ENCODE measurements at places on chromosomes 7 and 10.
A peak's percentile ranks its signal among the peaks of the same experiment; 100 is the strongest.

- DNase-seq = peak; percentile 82
Observed at GRCh38 chr10:71302874-71303568, 16.0 kb upstream of the SLC29A3 start.

- DNase-seq = peak; percentile 47
Observed at GRCh38 chr10:92702301-92702916, 12.7 kb downstream of the HHEX start.

- DNase-seq = no peak
Observed at GRCh38 chr7:14389595-14389994, 400.1 kb upstream of the ETV1 start.

DNA sequence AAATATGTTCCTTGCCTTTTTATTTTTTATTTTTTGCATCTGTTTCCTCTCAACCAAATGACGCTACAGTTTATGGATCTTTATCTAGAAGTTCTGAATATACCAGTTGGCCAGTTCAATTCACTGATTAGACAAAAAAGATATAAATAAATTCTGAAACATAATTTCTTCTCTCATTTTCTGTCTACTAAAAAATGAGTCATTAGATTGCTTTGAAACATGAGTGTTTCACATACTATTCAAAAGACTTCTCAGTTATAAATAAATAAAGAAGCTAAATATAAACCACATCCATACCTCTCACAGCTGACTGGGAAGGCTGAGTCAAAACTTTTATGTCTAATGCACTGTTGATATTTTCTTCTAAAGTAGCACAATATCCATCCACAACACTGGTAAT lies 97.6 kb upstream of the GPR22 start:
- no peak for DNase-seq

- DNase-seq = no peak
Observed at GRCh38 chr10:88440541-88440940, 142.6 kb downstream of the RNLS start.

- peak; percentile 70 for DNase-seq
Observed at GRCh38 chr10:80596391-80597257, 58.9 kb downstream of the SH2D4B start.

GRCh38 chr7:131109759-131110296 lies 217.8 kb upstream of the MKLN1 start:
- DNase-seq = peak; percentile 97

DNA sequence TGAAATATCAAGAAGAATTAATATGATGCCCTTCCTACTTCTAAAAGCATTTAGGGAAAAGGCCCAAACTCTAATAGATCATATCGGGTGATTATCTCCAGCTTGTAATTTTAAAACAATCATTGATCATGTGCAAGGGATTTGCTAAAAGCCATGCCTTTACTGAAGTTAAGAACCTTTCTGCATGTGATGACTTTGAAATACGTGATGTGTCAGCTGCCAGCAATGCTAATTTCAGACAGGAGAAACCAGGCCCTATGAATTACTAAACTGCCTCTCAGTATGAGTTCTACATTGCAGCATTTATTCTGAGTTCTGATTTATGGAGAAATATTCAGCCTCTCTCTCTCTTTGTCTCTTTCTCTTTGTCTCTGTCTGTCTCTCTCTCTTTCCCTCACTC lies 203.6 kb upstream of the AKR1E2 start:
- DNase-seq = no peak

DNA sequence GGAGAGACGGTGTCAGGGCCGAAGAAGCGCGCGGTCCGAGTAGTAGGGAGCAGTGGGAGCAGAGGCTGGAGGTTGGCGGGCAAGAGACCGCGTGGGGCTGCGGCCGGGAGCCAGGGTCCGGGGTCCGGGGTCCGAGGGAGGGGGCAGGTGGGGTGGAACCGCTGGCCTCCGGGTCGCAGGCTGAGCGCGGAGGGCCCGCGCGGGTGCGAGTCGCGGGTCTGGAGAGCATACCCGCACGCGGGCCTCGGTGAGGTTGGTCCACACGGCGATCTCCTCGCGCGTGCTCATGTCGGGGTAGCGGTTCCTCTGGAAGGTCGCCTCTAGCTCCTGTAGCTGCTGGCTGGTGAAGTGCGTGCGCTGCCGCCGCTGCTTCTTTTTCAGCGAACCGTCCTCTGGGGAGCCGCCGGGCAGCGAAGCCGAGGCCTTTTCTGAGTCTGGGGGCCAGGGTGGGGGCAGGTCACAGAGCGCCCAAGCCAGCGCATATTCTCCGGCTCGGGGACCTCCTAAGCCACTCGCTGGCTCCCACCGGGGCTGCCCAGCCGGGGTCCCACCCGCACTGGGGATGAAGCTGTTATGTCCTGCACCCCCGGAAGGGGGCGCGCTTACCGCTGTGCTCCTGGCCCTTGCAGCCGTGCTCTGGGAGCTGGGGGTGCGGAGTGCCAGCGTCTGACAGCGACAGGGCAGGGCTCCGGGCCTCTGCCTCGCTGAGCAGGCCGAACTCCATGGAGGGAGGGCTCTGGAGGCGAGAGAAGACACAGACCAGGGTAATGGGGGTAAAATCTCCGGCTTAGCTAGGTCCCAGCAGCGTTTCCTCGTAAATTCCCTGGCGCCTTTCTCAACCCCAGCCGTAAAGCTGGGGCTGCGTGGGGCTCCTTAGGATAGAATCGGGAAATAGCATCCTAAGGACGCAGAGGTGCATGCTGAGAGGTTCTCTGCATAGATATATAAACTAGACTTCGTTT lies 5.5 kb downstream of the ELOVL3 start:
- peak; percentile 70 for DNase-seq

DNA sequence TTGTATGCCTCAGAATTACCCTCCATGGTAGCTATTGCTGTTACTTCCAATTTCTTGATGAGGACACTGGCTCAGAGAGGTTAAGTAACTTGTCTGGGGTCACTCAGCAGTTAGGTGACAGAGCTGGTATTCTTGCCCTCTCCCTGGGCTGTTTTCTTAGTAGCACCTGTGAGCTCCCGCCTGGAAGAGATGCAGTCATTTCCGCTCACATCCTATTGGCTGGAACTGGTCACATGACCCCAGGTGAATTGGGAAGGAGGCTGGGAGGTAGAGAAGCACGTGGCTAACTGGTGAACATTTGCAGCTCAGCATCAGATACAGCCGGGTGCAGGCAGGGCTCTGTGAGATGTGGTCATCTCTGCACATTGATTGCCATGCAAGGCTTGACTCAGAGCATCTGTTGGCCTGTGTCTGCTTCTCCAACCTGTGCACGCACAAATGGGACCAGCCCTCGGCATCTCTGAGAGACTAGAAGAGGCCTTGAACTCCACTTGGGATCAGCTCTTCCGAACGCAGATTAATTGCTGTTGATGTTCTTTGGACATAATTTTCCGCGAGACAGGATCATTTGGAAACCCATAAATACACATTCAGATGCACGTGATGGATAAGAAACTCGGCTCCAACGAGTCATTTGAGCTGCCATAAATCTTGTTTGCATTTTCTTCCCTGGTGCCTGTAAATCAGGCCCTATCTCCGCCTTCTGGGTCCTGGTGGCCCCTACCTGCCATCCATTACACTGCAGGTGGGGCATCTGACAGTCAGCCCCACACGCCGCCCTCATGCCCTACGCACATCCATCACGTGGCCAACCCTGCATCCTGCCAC lies 42.8 kb downstream of the MYL10 start:
- no peak for DNase-seq

DNA sequence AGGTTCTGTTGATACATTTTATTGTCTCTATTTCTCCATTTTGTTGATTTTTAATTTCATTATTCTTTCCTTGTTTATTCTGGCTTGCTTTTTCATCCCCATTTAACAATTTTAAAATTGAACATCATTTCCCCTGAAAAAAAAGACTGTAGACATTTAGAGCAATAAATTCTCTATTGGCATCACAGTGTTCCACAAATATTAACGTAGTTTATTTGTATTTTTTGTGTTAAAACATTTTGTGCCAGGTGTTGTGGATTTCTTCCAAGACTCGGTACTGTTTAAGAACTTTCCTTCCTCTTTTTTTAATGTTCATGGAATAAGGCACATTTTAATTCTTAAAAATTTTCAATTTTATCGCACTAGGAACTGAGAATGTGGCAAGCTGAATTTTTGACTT lies 156.1 kb upstream of the NPY start:
- no peak for DNase-seq

GRCh38 chr7:103127006-103127405 lies 21.9 kb downstream of the NAPEPLD start:
- DNase-seq = no peak

- peak; percentile 98 for DNase-seq
Observed at GRCh38 chr10:102633287-102633686, 11.0 kb upstream of the TRIM8 start.

DNA sequence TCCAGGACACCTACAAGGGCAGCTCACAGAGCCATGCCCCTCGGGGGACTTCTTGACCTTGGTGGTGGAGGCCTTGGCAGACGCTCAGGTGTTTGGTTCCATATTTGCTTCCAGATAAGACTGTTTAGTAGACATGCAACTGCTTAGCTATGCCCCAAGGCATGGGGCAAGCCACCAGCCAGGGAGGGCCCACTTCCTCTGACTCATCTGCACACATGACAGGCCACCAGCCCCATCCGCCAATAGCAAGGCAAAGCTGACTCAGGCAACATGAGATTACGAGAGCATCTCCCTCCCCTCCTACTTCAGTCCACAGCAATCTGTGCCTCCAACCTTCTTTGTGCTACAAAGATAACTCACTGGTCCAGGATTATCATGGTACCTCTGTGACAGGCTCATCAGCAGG lies 54.9 kb downstream of the KCNMA1 start:
- peak; percentile 91 for DNase-seq

DNA sequence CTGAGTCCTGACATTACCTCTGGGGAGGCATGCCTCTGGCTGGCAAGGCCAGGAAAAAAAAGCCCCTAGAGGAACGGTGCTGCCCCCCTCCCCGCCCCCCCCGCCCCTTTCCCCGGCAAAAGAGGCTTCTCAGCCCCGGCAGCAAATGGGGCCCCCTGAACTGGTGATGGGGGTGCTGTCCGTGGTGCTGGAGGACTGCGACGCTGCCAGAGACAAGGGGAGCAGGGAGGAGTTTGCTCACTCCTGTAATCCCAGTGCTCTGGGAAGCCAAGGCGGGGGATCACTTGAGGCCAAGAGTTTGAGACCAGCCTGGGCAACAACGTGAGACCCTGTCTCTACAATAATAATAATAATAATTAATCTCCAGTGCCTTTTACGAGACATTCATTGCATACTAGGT lies 23.7 kb downstream of the SRRM3 start:
- DNase-seq = peak; percentile 65

- DNase-seq = no peak
Observed at GRCh38 chr10:60406182-60406581, 16.5 kb upstream of the ANK3 start.

DNA sequence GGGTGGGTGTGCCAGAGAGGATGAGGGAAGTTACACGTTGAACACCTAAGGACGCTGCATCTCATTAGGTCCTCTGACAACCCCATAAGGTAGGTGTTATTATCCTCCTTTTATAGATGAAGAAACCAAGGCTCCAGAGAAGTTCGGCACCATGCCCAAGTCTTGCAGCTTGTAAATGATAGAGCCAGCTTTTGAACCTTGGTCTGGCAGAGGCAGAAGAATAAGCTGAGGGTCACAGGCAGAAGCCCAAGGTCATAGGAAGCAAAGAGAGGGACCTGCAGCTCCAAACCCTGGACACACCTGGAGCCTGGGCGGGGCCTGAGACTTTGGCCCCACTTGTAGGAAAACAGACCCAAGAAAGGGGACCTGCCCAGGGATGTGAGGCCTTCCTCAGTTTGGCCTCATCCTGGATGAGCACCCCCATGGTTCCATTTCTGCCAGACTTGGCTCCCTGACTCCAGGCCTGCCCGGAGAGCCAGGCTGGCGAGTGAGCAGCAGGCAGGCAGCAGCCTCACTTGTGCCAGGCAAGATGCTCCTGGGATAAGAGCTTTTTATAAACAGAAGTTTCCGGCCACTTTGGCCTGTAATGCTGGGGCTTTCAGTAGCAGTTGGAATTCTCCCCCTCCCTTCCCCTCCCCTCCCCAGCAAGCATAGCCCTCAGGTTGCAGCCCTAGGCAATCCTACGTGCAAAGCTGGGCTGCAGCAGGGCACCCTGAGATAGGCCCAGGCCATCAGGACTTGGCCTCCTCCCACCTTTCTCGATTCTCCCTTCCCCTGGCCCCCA lies 2.4 kb downstream of the KCNH2 start:
- DNase-seq = no peak

- DNase-seq = no peak
Observed at GRCh38 chr10:11881477-11882417, 58.6 kb downstream of the PROSER2 start.

DNA sequence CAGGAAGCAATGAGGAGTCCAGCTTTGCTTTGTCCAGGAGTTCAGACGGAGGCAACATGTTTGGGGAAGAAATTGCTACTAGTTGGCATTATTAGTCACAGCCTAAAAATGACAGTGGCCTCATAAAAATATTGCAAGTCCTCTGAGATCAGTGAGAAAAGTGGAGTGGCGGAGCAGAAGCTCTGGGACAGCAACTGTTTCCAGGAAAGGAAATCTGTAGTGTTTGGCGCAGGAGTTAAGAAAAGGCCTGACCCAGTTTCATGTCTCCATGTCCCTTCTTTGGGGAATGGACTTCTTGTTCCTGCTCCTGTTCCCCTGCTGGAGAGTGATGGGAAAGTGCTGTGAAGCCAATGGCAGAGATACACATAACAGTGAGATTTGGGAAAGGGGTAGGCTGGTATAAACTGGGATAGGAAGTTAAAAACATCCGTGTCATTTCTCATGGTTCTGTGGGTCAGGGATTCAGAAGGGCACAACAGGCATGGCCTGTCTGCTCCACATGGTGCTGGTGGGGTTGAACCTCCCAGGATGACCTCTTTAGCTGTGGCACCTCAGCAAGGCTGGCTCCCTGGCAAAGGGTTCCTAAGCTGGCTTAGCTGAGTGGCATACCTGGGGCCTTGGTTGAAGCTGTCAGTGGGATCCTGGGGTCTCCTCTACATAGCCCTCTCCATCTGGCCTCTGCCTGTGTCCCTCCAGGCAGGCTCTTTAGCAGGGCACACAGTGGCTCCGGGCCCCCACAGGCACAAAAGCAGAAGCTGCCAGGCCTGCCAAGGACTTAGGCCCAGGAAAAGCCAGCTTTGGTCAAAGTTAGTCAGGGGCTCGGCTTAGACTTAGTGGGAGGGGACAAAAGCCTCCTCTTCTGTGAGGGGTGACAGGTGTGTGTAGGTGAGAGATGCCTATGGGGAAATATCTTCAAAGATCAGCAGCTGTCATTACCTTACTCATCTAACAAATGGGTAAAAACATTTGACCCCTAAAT lies 77.7 kb downstream of the WDFY4 start:
- no peak for DNase-seq

DNA sequence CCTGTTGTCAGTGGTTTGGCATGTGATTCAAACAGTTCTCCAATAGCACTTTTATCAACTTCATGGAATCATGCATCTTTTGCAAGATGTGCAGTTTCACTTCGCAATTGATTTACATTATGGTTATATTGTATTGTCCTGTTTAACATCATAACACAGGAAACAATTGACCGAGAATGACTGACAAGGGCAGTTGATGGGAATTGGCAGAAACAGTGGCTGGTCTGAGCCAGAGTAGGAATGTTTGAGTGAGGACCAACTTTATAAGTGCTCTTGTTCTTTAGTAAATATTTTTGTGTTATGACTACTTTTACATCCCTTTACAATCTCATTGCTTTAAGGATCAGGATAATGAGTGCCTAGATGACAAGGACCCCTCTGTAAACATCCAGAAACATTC lies 2.2 kb downstream of the KLHL7 start:
- DNase-seq = no peak

GRCh38 chr10:76088980-76089379 lies 657.6 kb downstream of the LRMDA start:
- DNase-seq = no peak

GRCh38 chr7:6438427-6438826 lies 9.3 kb downstream of the DAGLB start:
- DNase-seq = no peak
